Mesendoderm (in vitro differentiated cells): ENCODE measurements at places on chromosomes 6 and 20.

DNA sequence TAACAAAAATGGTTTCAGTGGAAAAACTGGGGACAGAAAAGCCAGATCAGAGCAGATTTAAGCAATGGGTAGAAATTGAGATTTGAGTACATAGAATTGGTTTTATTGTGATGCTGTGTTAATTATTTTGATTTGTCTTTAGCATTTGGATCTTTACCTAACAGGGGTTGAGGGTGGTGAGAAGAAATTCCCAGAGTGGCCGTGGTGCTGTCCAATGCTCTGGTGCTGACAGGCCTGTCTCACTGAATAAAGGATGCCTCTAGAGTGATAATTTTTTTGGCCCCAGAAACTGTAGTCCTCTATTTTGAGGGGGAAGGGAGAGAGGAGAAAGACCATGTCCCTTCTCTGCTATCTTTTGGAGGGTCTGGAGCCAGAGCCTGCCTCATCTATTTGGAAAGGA is 79.1 kb downstream of the LYRM2 start:
- no peak overlapping the region for H3K27ac ChIP-seq
- DNase-seq, result no peak
- H3K4me1 ChIP-seq, result peaks cover 10% of the 10 kb centered on the region
- no peaks in the 10 kb centered on the region for H3K27me3 ChIP-seq
- H3K36me3 ChIP-seq, result no peaks in the 10 kb centered on the region
- H3K4me3 ChIP-seq, result no peak overlapping the region

DNA sequence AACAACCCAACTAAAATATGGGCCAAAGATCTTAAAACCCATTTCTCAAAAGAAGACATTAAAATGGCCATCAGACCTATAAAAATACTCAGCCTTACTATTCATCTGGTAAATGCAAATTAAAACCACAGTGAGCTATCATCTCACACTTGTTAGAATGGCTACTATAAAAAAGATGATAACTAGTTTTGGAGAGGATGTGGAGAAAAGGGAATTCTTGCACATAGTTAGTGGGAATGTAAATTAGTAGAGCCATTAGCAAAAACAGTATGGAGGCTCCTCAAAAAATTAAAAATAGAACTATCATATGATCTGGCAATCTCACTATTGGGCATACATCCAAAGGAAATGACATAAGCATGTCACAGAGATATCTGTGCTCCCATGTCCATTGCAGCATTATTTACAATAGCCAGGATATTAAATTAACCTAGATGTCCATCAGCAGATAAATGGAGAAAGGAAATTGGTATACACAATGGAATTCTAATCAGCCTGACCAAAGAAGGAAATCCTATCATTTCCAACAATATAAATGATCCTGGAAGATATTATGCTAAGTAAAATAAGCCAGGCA is 2.9 kb downstream of the SIRPB1 start:
- no peak overlapping the region for H3K27ac ChIP-seq
- H3K4me3 ChIP-seq, result no peak overlapping the region
- H3K4me1 ChIP-seq, result no peaks in the 10 kb centered on the region
- H3K36me3 ChIP-seq, result no peaks in the 10 kb centered on the region

GRCh38 chr6:105774247-105774646 is 311.9 kb upstream of the PRDM1 start:
- no peaks in the 10 kb centered on the region for H3K36me3 ChIP-seq
- H3K27me3 ChIP-seq, result no peaks in the 10 kb centered on the region
- H3K4me3 ChIP-seq, result no peak overlapping the region

- no peak overlapping the region for H3K4me3 ChIP-seq
- H3K27ac ChIP-seq, result no peak overlapping the region
- no peaks in the 10 kb centered on the region for H3K4me1 ChIP-seq
- H3K36me3 ChIP-seq, result no peaks in the 10 kb centered on the region
- DNase-seq, result no peak
These were observed 456.9 kb upstream of the ID4 start for GRCh38 chr6:19380293-19380692.

DNA sequence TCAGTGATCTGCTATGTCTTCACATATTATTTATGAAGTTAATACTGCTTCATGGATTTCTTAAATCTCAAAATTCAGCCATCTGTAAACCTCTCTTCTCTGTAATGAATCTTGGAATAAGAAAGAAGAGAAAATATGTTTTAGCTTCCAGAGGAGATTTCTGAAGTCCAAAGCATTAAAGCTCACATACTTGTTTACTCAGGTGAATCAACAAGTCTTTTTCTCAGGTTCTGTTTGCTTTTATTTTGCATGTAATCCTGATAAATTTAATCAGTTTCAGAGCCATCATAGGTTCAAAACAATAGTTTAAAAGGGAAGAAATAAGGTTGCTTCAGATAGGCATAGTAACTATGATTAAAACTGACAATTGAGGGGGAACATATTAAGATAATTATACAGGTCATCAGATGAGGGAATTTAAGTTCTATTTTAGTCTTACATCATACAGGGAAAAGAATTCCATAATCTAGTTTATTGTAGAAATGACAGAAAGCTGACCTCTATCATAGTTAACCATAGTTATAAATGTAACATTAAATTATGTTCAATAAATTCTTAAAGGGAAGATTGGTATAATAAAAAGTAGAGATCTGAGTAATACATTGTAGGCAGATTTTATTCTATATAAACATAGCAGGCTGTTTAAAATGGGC is 716.2 kb downstream of the EYS start:
- H3K4me3 ChIP-seq, result no peak overlapping the region
- H3K27ac ChIP-seq, result no peak overlapping the region
- no peaks in the 10 kb centered on the region for H3K36me3 ChIP-seq
- no peak for DNase-seq
